ENCODE measurements at places on chromosomes 3 and 15.
A peak's percentile ranks its signal among the peaks of the same experiment; 100 is the strongest.

- no peak for DNase-seq
Observed at GRCh38 chr15:70812827-70813364, 41.1 kb downstream of the LARP6 start.

DNA sequence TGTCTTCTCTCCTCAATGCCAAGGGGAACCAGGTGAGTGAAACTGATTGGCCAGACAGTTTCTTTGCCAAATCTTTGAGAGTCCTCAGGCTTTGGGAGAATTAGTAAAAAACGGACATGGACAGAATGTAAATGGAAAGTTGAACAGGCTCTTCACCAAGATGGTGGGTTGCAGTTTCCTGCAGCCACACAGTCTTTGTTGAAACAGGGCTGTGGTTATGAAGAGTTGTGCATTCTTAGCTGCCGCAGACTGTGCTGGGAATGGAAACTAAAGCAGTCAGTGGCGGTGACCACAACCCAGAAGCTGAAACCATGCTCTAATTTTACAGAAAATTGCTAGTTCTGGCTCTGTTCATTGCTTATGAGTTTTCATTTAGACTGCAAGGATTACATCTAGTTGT lies 42.1 kb upstream of the TASOR start:
- DNase-seq = no peak

GRCh38 chr15:100895721-100896120 lies 16.1 kb downstream of the ALDH1A3 start:
- DNase-seq = no peak

DNA sequence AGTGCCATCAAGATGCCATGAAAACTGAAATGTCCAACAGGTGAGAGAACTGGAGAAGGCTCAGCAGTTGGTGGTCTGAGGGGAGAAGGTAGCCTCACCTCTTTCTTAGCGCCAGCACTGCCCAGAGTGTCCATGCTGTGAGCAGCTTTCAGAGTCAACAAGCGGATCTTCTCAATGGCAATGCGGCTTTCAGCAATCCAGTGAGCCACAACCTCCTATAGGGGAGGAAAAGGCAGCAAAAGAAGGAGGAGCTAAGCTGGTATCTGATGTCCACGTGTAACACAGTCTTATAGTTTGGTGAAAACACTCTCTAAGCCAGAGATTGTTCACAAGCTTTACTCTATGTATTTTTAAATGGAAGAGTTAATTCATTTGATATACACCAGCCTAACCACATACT lies 36.1 kb upstream of the ACKR4 start:
- DNase-seq = no peak

DNA sequence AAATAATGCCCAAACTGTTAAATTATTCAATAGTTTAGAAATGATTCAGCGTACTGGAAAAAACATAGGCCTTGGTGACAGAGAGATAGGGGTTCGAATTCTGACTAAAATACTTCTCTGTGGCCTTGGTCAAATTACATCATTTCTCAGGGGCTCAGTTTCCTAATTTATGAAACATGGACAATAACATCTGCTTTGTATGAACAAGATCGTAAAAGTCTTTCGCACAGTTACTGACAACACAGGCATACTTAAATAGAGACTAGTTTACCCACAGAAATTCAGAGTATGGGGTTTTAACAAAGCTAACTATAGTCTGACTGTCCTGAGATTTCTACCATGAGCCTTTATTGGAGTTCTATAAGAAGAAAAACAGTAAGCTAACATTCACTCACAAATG lies 440.4 kb downstream of the FHIT start:
- no peak for DNase-seq

DNA sequence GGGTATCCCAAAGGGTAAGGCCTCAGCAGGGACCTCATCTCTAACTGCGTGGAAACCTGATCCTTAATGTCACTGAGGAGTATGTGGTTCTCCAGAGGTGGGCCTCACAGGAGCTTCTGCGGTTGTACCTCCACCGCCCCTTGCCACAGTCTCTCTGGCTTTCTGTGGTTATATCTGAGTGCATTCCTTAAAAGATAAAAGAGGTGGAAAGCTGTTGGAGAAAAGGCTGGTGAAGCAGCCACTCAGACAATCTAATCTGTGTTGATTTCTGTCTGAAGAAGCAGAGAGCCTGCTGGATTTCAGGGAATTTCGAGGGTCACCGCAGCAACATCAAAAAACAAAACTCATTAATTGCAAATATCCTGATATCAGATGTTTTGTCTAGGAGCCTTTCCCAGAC lies 51.4 kb downstream of the SEMA6D start:
- no peak for DNase-seq

- DNase-seq = peak; percentile 73
Observed at GRCh38 chr15:44550256-44550655, 13.3 kb downstream of the EIF3J start.

GRCh38 chr3:88589138-88589537 lies 439.4 kb downstream of the C3orf38 start:
- DNase-seq = no peak

GRCh38 chr3:3743754-3744153 lies 55.5 kb upstream of the LRRN1 start:
- DNase-seq = no peak

DNA sequence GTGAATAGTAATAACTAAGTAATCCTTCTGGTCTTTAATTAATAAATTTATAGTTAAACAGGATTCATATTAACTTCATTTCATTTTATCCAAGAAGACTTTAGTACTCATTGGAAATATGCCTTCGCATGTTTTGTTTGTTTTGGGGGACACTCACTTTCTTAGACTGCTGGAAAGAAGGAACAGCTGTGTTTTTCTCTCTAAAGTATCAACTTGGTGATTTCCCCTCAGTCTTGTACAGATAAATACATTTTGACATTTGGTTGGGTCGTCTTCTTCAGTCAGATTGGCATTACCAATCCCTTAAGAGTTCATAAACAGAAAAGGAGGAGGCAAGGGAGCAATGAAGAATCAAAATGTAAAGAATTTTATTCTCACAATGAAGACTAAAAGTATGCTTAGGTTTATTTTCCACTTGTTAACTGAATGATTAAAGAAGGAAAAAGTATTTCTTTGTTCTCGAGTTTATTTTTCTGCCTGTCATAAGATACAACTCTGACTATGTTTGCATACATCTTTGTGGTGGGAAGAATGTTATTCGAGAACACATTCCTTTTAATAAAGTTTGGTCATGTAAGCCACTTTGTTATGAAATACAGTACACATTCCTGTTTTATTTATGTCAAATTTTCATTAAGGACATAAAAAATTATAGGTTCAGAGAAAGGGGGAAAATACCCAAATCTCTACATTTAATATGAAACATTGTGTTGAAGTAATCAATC lies 140.2 kb downstream of the GMNC start:
- no peak for DNase-seq

DNA sequence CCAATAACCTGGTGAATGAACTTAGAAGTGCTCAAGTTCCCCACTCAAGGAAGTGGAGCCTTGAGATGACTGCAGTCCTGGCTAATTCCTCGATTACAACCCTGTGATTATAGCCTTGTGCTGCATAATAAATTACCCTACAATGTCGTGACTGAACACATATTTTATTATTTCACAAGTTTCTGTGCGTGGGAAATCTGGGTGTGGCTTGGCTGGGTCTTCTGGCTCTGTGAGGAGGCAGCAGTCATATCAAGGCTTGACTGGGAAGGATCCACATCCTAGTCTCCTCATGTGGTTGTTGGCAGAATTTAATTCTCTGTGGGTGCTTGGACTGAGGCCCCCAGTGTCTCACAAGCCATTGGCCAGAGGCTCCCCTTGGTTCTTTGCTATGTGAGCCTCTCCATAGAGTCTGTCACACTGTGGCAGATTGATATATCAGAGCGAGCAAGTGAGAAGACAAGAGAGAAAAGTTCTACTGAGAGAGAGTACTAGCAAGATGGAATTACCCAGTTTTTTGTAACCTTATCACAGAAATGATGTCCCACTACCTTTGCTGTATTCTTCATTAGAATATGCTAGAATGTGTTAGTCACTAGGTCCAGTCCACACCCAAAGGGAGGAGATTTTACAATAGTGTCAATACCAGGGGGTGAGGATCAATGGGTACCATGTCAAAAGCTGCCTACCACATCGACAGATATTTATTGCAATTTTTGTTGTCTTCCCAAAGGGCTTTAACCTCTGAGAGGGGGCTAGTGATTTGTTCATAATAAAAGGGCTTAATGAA lies 102.8 kb upstream of the TBC1D5 start:
- DNase-seq = no peak

- DNase-seq = no peak
Observed at GRCh38 chr3:188916934-188917401, 254.8 kb upstream of the TPRG1 start.

- no peak for DNase-seq
Observed at GRCh38 chr15:70035051-70035718, 62.5 kb downstream of the TLE3 start.

DNA sequence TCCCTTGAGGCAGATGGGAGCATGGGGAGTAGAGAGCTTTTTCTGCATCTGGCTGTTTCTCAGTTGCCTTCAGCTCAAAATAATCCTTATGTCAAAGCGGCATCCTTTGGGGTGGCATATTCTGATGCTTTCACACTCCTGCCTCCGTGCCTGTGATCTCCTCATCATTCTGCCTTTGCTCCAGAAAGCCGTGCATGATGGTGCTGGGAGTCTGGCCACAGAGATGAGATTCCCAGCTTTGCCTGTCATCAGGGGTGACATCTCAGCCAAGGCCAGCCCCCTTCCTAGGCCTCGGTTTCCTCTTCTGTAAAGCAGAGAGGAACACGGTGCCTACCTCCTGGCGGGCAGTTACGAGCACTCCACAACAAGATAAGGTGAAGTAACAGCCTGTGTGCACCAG lies 96.3 kb upstream of the ALDH1A3 start:
- no peak for DNase-seq

DNA sequence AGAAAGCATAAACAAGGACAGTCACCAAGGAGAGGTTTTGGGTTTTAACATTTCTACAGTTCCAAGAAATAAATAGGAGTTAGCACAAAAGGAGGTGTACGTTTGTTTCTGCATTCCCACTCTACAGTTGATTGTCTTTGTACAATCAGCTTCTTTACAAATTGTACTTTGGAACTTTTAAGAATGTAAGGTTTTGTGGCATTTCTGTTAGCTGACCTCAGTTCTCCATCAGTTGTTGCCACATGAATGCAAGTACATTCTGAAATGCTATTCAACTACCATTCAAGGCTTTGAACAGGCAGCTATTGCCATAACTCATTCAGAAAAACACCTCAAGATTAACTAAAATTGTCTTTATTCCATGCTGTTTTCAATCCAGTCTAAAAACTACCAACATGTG lies 253.2 kb upstream of the UBE2E1 start:
- no peak for DNase-seq

DNA sequence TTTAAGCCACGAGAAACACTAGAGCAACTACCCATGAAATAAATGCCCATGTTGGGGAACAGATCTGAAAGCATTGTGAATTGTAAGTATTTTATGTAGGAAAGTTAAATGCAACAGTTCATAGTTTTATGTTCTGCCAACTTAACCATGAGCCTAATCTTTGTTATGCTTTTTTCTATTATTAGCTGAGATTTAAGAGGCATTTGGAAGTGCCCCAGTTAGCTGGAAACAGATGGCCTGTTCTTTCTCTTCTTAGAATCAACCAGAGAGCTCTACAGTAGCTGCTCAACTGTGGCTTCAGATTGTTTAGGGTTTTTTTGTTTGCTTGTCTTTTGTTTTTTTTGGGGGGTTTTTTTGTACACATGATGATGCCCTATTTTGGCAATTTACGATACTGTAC lies 284.4 kb downstream of the KCNH8 start:
- no peak for DNase-seq

- peak; percentile 59 for DNase-seq
Observed at GRCh38 chr3:11641683-11642430, 1.9 kb downstream of the VGLL4 start.

DNA sequence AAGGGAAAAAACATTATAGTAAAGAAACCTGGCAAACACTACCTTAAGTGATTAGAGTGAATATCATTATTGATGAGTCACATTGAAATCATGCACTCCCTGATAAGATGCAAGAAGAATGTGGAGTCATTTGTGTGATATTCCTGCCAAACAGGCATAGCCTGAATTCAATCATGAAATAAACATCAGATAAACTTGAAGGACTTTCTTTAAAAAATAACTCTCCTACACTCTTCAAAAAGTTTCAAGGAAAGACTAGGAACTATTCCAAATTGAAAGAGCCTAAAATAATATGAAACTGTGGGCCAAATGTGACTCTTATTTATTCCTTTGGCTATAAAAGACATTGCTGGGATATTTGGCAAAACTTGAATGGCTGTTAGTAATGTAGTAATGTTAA lies 625.7 kb upstream of the LMCD1 start:
- DNase-seq = no peak

GRCh38 chr3:32383136-32383711 lies 8.4 kb upstream of the CMTM7 start:
- DNase-seq = peak; percentile 69

DNA sequence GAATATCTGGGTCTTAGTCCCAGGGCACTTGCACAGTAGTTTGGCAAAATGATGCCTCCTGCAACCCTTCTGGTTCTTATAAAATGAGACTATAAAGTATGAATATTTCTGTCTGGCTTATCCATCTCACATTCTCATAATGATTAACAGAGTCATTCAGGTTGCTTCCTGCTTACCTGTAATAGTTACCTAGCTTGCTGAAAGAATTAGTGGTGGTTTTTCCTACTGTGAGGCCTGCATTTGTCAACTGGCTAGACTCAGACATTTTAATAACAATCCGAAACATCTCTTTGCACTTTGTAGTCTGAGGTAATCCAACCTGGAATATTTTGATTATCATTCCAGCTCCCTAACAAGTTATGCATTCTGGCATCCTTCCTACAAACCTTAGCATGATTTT lies 75.6 kb upstream of the POU1F1 start:
- DNase-seq = no peak

DNA sequence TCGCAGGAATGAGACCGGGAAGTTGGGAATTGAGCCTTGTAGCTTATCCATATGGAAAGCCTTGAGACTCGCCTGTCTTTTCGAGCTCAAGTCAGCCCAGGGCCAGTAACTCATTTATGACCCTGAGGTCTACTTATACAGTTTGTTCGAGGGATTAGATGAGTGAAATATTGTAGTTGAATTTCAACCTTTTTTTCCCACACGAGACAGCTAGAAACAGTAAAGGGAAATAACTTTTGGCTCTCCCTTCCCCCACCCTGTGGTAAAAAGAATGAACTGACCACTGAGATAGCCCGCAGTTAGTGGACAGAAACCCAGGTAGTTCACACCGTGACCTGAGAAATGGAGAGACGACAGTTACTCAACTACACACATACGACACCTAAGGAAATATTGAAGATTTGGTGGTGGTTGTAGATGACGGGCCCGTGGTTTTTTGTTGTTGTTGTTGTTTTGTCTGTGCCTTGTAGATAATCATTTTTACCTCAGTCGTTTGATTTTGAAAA lies 841 bp downstream of the EIF3J start:
- DNase-seq = peak; percentile 36
